ENCODE measurements at places on chromosomes 2 and 18.

- no peak for DNase-seq
These were observed 4.8 kb downstream of the MEX3C start for GRCh38 chr18:51192696-51193095.

GRCh38 chr2:128500138-128500800 lies 181.6 kb upstream of the HS6ST1 start:
- DNase-seq = no peak

DNA sequence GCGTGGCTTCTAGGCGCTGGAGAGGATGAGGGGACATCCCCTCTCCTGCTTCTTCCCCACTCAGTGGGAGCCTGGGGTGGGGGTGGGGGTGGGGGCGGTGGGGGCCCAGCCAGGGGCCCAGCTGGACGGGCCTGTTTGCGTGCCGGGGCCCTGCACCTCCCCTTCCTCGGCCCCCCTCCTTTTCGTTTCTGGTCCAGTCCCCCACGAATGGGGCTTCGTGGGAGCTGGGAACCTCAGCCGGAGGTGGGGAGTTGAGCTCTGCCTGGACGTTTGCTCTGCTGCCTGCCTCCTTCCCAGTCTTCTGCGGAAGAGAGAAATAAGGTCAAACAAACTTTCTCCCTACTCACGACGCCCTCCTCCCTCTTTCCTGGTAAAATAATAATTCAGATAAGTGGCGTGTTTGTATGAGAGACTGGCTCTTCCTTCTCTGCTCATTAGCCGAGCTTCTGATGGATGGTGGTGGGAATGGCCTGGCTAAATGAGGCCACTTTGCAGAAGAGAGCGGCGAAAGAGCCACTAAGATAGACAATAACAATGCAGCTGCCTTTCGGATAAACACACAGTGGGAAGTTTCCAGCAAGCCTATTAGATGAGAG lies 782 bp downstream of the MTA3 start:
- no peak for DNase-seq

GRCh38 chr2:175454953-175455389 lies 273.5 kb upstream of the ATP5MC3 start:
- DNase-seq = no peak

DNA sequence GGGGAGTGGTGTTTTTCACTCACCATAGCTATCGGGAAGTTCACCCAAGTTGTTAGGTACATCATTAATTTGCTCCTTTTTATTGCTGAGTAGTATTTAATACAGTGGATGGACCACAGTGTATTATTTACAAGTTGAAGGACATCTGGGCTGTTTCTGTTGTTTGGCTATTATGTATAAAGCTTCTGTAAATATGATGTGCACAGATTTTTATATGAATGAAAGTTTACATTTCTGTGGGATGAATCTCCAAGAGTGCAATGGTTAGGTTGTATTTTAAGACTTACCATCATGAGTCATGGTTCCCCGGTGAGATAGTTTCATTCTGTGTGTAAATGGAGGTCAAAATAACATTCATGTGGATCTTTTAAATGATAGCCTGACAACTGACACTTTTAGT lies 337.4 kb downstream of the PTPRM start:
- DNase-seq = no peak

DNA sequence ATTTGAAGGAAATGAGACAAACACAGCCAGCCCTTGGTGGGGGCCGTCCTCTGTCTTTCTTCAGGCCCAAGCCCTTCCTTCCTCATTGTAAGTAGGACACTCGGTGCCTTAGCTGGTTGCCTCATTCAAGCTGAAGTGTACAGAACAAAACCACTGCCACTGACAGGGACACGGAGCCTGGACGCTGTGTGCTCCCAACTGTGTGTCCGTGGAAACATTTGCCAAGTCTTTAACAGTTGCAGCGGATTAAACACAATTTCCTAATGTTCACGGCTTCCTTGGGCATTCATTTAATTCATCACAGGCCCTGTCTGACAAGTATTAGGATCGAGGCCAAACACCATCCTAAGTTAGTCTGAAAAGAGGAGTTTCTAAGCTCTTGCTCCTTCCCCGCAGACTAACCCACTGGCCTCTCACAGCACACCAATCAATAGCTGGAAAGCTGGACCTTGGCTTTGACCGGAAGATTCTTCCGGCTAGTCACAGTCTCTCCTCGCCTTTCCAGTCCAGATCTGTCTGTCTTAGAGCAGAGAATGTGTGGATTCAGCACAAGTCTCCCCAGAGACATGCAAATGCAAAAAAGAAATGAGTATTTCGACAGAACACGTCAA lies 68.7 kb upstream of the ACSL3 start:
- no peak for DNase-seq

- DNase-seq = no peak
These were observed 65.4 kb downstream of the POLE4 start for GRCh38 chr2:75023666-75024455.

Data from effector memory CD4-positive, alpha-beta T cell (primary cell).